ENCODE measurements at places on chromosomes 16 and 17. TPM values are rescaled to one million over a fixed set of nuclear protein-coding genes. Genes with fewer than 3 reads are reported as not detected.

The CFAP97D1 gene
- 0.12 TPM for total RNA-seq

The KRTAP3-1 gene
- total RNA-seq, result not detected

The MAPK8IP3 gene
- total RNA-seq, result 12.0 TPM

The LGALS9C gene
- total RNA-seq, result not detected

The KRTAP4-5 gene
- total RNA-seq, result not detected

The ZNF276 gene
- total RNA-seq, result 19.3 TPM

The CCL15 gene
- total RNA-seq, result not detected

The BCL7C gene
- total RNA-seq, result 39.7 TPM

The TAF1C gene
- 51.4 TPM for total RNA-seq

The RAB37 gene
- 1.5 TPM for total RNA-seq

The C17orf100 gene
- 2.1 TPM for total RNA-seq

The ATP1B2 gene
- total RNA-seq, result 1.6 TPM

The TCF25 gene
- total RNA-seq, result 118 TPM

The SMTNL2 gene
- 5.2 TPM for total RNA-seq

The SPATA22 gene
- 2.2 TPM for total RNA-seq

The TSPAN10 gene
- total RNA-seq, result not detected

The CCL5 gene
- 2.9 TPM for total RNA-seq

The SCNN1G gene
- total RNA-seq, result 0.27 TPM

The PRR15L gene
- total RNA-seq, result not detected

The KRTAP17-1 gene
- not detected for total RNA-seq

The CHST4 gene
- 4.3 TPM for total RNA-seq

The PYDC1 gene
- not detected for total RNA-seq

The DNAJA2 gene
- 65.7 TPM for total RNA-seq

The CDRT15 gene
- total RNA-seq, result not detected

The KRTAP4-12 gene
- total RNA-seq, result not detected

The PIK3R6 gene
- 2.1 TPM for total RNA-seq

The TAC4 gene
- total RNA-seq, result not detected

The KIF18B gene
- total RNA-seq, result not detected

The ZNF629 gene
- total RNA-seq, result 13.9 TPM

The SLC52A1 gene
- not detected for total RNA-seq

The TOM1L1 gene
- total RNA-seq, result 41.6 TPM

The CCL17 gene
- not detected for total RNA-seq

All from gastroesophageal sphincter (tissue), 4 donors.